ENCODE measurements at places on chromosomes 4 and X.

GRCh38 chr4:4315461-4316149 lies 25.6 kb downstream of the ZBTB49 start:
- DNase-seq = no peak

DNA sequence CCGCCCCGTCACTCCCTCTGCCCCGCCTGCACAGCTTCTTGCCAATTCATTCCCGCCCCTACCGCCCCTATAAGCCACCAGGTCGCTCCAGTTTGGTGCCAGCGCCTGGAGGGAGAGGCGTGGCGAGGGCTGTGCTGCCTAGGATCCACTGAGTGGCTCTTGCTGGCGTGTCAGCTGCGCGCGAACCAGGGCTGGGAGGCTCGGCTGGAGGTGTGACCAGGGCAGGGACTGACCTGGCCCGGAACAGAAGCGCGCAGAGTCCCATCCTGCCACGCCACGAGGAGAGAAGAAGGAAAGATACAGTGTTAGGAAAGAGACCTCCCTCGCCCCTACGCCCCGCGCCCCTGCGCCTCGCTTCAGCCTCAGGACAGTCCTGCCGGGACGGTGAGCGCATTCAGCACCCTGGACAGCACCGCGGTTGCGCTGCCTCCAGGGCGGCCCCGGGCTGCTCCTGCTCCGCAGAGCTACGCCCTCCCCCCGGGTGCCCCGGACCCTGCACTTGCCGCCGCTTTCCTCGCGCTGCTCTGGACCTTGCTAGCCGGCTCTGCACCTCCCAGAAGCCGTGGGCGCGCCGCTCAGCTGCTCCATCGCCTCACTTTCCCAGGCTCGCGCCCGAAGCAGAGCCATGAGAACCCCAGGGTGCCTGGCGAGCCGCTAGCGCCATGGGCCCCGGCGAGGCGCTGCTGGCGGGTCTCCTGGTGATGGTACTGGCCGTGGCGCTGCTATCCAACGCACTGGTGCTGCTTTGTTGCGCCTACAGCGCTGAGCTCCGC lies at the start of gene GPR78:
Gene GPR78 (plus strand): TSS at position 72 of the 773 bp plus-strand sequence. CDS start 591 bp downstream, at position 663.
- no peak for DNase-seq

DNA sequence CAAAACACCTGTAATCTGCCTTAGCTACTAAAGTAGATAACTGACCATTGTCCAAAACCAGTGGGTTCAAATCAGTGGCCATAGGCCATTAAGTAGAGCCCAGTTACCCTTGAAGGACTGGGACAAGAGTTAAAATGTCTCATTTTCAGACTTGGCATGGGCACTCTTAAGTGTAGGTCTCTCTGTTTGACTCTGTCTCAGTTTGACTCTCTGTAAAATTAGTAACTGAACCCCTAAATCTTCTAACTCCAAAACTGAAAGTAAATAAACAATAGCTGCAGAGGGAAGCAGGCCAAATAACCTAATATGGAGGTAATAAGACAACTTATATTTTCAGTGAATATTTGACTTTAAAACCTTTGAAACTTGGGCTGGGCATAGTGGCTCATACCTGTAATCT lies 89.1 kb downstream of the SLC16A2 start:
- DNase-seq = no peak

GRCh38 chr4:147950841-147951240 lies 219.0 kb downstream of the ARHGAP10 start:
- DNase-seq = no peak

DNA sequence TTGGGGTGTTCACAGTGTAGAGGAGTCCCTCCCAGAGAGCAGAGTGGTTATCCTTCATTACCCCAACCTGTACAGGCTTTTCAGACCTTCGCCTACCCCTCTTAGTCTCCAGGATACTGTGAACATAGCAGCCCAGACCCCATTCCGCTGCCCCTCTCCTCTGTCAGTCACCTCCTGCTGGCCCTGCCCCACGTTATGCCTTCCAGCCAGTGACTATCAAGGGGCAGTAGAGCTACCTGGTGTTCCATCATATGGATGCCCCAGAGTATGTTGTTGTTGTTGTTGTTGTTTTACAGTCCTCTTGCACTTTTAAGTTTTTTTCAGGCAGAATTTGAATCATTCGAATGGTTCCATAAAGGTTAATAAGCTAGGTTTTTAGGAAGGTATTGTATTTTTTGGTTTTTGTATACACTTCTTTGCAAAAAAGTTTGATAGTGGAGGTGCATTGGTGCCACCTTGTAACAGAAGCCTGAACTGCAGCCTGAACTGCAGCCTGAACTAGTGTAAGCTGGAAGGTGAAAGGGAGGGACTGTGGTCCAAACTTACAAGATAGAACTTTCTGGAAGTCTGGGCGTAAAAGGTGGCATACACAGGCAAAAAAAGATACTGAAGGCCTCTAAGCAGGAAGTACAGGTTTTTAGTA lies 101.4 kb upstream of the RAB40AL start:
- peak; percentile 2 for DNase-seq

DNA sequence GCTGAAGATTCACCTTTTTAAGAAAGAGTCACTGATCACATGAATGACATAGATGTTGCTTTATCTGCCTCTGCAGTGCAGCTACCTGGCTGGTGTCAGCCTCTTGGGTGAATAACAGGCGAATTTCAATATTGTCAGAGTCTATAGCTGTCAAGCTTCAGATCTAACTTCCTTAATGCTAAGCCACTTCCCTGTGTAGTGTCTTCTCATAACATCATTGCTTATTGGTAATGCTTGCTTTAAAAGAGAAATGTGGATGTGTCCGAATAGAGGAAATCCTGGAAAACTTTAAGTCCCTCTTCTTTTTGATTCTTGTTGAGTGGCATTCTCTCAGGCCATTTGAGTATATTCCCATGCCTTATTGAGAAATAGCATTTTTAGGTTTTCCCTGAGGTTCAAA lies 7.3 kb upstream of the IGFBP7 start:
- no peak for DNase-seq

DNA sequence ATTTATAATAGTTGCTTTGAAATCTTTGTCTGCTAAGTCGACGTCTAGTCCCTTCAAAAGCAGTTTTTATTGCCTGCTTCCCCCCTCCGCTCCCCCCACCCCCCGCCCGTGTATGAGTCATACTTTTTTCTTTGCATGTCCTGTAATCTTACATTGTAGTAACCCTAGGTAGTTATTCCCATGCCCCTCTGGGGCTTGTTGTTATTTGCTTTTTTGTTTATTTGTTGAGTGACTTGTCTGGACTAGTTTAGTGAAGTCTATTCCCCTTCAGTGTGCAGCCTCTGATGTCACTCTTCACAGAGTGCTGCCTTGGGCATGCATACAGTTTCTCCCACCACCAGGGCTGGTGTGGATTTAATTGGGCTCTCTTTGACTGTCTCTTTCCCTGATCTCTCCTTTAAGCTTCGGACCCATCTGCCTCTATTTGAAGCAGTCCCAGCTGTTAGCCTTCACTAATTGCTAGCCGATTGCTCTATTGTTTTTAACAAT lies 86.2 kb downstream of the PPEF1 start:
- no peak for DNase-seq

DNA sequence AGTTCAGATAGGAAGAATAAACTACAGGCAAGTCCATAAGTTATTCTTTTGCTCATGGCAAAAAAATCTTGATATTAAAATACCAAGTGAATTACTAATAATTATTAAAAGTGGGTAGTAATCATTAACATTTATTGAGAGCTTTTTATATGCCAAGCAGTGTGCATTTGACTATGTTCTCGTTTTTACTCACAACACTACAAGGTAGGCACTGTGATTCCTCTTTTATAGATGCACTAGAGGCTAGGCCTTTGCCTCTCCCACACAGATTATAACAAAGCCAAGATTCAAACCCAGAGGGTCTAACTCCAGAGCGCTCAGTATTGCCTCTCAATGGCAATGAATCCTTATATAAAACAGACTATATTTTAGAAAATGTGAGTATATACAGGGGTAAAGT lies 254.2 kb downstream of the NAF1 start:
- no peak for DNase-seq

- no peak for DNase-seq
Observed at GRCh38 chrX:103628386-103629317, at the start of gene TCEAL1. Gene TCEAL1 (plus strand): TSS chrX:103628975. CDS start chrX:103629917, 942 bp downstream.

- DNase-seq = no peak
Observed at GRCh38 chrX:103624111-103624510, 4.7 kb upstream of the TCEAL1 start.

GRCh38 chr4:166003811-166004210 lies 130.8 kb downstream of the TLL1 start:
- DNase-seq = no peak

DNA sequence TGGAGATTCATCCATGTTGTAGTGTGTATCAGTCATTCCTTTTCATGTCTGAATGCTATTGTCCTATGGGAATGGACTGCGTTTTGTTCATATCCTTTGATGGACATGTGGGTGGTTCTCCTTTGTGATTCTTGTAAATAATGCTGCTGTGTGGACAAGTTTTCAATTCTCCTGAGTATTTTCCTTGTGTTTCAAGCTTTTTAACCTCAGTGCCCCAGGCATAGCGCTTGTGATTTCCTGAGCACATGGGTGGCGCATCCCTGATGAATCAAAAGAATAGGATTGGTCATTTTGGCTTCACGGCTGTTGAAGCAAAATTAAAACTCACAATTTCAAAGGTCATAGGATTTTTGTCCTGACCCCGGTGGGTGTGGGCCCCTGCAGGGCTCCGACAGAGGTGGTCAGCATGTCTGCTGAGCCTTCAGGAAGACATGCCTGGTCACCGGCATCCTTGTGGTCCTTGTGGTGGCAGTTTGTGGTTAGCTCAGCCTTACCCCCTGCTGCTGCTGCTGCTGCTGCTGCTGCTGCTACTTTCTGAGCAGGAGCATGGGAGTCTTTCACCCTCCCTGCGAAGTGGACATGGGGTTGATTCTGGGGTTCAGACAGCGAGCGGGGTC lies 30.0 kb downstream of the SHROOM2 start:
- no peak for DNase-seq

DNA sequence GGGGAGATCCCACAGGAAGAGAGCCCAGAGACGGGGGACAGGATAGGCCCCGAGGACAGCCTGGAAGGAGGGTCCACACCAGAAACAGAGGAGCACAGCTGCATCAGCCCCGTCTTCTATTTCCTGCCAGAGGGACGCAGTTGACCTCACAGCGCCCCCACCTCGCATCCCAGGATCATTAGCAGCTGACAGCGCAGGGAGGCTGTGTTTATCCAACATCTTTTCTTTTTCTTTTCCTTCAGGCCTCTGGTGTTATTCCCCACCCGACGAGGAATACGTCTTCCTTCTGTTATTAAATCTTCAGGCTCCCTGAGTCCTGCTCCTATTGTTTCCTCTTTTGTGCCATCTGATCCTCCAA lies 75.4 kb downstream of the DCHS2 start:
- DNase-seq = no peak

GRCh38 chrX:132631579-132632232 lies 142.9 kb upstream of the MBNL3 start:
- no peak for DNase-seq

DNA sequence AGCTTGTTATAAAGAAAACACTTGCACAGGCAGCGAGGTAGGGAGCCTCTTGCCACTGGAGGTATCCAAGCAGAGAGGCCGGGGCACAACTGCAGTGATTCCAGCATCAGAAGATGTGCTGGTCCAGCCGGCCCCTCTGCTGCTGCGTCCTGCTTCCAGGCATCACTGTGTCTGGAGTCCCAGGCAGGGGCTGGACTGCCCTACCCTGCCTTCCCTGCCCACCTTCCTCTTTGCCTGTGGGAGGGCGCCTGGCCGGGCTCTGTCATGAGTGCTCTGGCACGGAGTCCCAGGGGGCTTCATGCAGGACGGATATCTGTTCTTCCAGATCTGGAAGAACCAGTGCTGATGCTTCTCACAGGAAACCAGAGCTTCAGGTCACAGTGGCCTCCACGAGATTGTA lies 187.6 kb upstream of the PSAPL1 start:
- DNase-seq = no peak

DNA sequence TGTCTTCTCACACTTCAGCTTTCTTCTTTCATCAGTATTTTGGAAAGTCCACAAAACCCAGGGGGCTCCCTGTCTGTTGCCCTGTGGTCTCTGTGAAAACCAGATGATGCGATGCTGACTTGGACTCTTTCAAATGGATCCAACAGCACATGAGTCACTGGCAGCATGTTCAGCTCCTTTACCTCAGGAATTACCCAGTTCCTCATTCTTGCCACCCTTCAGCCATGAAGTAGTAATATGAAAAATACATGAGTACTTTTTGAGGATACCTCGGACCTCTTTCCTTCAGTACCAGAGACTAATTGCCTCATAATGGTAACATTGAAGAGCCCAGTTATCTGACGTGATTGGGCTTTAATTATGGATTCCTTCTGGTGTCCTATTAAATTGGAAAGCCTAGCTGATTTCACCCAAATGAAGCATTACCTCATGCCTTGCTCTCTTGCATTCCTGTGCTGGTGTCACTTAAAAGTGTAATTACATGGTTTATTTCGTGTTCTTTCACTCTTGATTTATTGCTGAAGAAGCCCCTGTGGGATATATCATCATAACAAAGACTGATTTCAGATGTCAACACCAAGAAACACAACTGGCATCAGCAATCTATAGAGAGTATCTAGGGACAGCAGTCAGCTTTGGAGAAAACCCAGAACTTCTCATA lies 63.4 kb downstream of the NFKB1 start:
- no peak for DNase-seq

DNA sequence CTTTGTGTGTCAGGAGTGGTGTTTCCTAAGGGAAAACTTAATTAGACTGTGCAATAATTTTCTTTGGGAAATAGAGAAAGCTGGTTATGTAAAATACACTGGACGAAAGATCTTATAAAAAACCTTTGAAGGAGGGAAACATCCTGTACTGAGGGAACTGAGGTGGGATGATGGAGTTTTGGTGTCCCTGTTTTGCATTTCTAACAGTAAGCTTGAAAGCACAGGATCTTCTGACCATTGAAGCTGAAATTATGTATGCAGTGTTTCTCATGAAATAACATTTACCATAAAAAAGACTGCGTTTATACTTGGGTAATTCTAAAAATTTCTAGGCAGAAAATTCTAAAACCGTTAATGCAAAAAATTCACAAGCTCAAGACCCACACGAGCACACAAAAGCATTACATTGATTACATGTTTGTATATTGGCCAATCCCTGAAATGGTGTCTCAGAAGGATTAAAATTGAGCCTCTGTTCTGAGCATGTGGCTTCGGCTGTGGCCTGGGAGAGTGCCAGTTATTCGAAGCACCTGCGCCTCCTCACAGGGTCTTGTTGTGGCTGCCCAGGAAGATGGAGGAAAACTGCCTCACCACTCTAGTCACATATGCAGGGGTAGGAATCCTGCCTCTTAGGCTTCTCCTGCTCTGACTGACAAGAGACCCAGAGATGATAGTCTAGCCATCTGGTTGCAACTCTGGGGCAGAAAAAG lies 49.5 kb downstream of the JADE3 start:
- no peak for DNase-seq

- DNase-seq = no peak
Observed at GRCh38 chr4:56085275-56085674, 136.5 kb downstream of the CEP135 start.

GRCh38 chr4:169079942-169080827 lies 70.1 kb upstream of the CBR4 start:
- no peak for DNase-seq

- no peak for DNase-seq
Observed at GRCh38 chr4:178165251-178165950, 723.2 kb upstream of the AGA start.

Data from SW 1271 (cell line).